ENCODE measurements at places on chromosomes 16 and 17.

DNA sequence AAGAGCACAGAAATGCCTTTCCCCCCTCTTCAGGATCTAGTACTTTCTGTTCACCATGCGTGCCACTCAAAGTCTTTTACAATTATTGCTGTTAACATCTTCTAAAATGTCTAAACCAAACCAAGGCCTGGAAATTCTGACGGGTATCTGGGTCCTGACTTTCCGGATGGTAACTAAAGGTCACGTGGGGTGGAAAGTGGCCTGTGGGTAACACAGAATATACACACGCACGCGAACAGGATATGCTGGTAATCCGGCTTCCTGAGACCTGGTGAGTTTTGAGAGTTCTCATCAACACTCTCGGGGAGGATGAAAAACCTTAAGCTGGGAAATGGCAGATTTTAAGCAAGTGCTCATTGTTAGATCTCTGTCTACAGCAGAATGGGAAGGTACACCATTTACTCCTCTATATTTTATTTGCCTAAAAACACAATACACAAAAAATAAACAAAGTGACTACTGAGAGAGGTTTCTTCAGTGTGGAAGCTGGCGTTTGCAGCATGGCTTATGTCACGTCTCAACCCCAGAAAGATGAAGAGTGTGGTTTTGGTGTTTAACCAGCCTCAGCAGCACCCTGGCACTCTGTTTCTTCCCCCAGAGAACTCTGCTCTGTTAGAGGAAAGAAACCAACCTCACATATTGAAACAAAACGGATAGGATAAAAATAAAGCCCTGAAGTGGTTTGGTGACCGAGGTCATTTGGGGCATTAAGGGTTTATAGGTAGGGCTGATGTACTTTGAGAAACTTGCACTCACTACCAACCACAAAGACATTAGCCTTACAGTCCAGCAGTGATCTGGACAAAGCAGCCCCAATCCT is 37.3 kb downstream of the SMG6 start:
- DNase-seq, result peak; percentile 67

DNA sequence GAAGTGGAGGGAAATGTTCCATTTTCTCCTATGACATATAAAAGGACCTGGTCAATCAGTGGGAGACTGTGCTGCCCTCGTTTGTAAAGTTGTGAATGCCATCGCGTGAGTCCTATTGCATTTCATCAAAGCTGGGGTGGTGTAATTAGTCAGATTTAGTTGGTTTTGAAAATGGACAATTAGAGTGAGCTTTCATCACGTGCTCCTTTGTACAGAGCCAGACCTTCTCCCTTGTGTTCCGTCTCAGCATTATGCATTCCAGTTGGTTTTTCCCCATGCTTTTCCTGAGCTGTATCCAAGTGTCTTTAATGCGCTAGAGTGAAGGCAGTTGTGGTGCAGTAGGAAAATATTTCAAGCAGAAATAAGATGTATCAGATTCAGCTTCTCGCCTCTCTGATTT is 10.4 kb downstream of the SEC14L1 start:
- DNase-seq, result no peak

- no peak for DNase-seq
These were observed 559.1 kb upstream of the SALL1 start for GRCh38 chr16:51710186-51710585.

- DNase-seq, result no peak
These were observed 58.8 kb downstream of the GAS7 start for GRCh38 chr17:10139577-10139976.

- no peak for DNase-seq
These were observed 36.2 kb downstream of the LDHD start for GRCh38 chr16:75080205-75081029.

DNA sequence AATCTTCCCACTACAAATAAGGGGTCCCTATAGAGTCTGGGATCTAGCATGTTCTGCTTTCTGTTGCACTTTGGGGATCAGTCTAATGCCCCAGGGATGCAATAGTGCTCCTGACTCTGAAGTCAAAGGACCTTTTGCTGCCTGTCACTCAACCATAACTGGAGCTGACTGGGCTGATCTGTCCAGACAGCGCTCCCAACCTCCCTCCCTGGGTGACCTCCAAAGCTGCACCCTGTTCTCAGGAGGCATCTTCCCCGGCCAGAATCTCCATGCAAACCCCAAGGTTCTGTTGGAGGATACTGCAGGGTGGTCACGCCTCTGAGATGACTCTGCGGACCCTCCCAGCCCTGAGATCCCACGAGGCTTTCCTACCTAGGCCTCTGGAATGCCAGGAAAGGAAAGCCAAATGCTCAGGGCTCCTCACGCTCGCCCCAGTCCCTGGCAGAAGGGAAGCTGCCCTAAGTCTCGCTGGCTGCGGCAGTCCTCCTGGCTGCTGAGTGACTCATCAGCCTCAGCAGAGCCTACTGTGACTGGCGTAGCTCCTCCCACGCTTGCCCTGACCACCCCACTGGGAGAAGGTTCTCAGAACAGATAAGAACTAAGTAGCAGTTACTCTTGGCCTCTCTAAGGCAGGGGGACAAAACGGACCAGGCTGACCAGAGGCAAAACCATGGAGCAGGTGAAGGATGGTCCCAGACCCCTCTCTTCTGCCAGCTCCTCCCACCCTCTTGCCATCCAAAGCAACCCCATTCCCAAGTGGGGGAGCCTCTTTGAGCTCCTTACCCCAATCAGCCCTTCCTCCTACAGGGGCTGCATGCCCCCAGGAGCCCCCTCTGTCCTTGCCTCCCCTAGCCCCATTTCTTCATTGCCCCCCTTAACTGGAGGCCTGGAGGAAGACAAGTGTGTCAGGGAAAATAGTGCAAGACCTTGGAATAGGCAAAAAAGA is 124.1 kb upstream of the TNRC6C start:
- DNase-seq, result peak; percentile 84

GRCh38 chr17:43898446-43898845 is 8.9 kb downstream of the MPP2 start:
- DNase-seq, result no peak

DNA sequence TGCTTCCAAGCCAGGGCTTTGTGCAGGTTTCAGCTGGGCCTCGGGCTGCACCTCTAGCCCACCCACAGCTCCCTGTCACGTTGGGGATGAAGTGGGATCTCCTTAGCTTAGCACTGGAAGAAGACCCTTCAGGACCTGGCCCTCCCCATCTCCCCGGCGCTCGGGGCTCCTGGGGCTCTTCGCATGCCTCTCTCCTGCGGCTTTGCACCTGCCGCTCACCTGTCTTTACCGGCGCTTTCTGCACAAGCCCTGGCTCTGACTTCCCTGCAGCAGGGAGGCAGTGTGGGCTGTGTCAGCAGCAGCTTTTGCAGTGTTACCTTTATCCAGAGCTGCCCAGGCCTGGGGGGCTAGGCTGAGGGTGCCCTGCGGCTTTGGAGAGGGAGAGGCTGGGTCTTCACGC is 52.3 kb downstream of the NT5M start:
- DNase-seq, result no peak

DNA sequence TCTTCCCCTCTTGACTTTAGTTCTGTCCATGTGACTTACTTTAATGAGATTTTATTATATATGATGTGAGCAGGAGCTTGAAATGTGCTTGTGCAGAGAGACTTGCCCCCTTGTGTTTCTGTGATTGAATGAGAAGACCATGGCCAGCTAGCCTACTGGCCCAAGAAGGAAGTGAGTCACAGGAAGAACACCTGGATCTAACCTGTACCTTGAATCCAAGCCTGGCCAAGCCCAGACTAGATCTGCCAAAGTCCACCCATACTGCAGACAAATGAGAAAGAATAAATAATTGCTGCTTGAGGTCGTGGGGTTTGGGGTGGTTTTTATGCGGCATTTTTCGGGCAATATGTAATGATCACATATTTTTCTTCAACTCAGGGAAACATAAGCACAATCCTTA is 9.6 kb downstream of the ABCA10 start:
- no peak for DNase-seq

GRCh38 chr17:45896803-45897693 is 2.7 kb downstream of the MAPT start:
- no peak for DNase-seq

DNA sequence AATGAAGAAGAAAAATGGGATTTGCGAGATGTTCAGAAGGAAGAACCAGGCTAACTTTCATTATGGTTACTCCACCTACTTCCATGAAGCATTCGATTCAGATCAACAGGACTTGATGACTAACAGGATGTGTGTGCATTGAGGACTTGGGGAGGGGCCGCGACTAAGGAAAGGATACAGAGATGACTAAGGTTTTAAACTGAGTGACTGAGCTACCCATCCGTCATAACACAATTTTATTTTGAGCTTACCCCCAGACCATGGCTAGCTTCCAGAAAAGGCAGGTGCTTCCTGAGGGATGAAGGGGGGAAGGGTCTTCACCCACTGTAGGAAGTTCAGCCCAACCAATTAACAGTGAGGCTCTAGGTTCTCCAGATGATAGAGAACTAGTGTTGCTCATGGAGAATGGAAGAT is 2.5 kb upstream of the CDYL2 start:
- no peak for DNase-seq

GRCh38 chr17:12622726-12623125 is 43.0 kb upstream of the MYOCD start:
- no peak for DNase-seq

DNA sequence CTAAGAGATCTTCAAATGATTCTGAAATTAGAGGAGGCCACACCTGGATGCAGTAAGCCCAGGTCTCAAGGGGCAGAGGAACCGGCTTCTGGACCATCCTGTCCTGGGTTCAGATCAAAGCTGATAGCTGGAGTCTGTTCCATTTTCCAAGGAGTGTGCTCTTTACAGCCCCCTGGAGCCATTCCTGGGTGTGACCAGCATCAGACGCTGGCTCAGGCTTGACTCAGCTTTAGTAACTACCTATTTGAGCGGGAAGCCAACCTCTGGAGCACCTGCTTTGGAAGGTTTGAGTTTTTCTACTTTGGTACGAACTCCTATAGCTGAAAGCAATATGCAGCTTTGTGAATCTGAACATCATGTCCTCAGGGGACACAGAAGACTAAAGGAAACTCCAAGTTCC is 12.9 kb upstream of the BBS2 start:
- DNase-seq, result no peak

DNA sequence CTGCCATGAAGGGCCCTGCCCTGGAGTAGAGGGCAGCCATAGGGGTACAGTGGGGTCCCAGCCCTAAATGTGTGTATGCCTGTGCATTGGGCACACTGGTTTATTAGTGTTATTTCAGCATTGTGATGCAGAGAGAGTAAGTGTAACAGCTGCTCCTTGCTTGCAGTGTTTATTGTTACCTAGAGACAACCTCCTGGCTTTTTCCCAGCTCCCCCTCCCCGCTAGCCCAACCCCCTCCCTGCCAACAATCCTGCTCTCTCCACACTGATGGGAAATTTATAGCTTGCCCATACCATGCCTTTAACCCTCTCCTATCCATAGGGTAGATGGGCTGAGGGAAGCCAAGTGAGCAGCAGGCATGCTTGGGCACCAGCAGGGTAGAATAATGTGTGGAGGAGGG is 51.3 kb downstream of the NEUROD2 start:
- no peak for DNase-seq

GRCh38 chr17:61338000-61338798 is 61.4 kb upstream of the TBX2 start:
- no peak for DNase-seq

DNA sequence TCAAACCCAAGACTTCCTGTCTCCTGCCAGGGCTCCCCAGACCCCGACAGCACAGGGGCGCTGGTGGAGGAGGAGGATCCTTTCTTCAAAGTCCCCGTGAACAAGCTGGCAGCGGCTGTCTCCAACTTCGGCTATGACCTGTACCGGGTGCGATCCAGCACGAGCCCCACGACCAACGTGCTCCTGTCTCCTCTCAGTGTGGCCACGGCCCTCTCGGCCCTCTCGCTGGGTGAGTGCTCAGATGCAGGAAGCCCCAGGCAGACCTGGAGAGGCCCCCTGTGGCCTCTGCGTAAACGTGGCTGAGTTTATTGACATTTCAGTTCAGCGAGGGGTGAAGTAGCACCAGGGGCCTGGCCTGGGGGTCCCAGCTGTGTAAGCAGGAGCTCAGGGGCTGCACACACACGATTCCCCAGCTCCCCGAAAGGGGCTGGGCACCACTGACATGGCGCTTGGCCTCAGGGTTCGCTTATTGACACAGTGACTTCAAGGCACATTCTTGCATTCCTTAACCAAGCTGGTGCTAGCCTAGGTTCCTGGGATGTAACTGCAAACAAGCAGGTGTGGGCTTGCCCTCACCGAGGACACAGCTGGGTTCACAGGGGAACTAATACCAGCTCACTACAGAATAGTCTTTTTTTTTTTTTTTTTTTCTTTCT is 8.1 kb downstream of the SERPINF1 start:
- DNase-seq, result no peak

GRCh38 chr17:30600830-30601494 is 123.8 kb downstream of the GOSR1 start:
- no peak for DNase-seq

DNA sequence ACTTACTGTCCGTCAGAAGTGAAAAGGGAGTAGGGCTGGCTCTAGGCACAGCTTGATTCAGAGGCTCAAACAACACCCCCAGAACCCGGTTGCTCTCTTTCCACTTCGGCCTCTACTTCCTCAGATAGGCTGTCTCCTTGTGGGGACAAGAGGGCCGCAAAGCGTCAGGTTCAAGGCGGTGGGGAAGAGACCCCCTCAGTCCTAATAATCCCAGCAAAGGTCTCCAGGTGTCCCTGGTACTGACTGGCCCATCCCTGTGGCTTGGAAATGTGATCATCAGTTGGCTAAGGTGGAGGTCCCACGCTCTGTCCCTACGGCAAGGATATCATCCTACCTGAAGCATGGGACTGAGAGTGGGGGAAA is 26.0 kb downstream of the NGFR start:
- DNase-seq, result no peak

- DNase-seq, result no peak
These were observed 10.9 kb upstream of the ARHGAP23 start for GRCh38 chr17:38417210-38417951.

DNA sequence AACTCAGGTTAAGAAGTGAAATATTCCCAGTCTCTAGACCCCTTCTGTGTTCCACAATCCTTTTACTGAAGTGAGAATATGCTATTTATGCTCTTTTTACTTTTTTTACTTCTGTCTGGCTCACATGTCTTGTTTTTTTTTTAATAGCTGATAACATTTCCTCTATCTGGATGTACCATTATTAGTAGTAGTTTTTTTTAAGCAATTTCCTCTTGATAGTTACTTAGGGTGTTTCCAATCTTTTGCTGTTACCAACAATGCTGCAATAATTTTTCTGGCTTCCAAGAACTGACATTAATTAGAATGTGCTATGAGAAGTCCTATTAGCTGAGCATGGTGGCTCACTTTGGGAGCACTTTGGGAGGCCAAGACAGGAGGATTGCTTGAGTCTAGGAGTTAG is 32.0 kb downstream of the KSR1 start:
- DNase-seq, result no peak

All from stimulated activated CD8-positive, alpha-beta memory T cell treated with anti-CD3 and anti-CD28 coated beads, Interleukin-7, amount 100 ng/mL, for 48 hours (primary cell).